Suppressor macrophage treated with lipopolysaccharide for 1 hour (primary cell): ENCODE measurements at places on chromosomes 4 and X.
A peak's percentile ranks its signal among the peaks of the same experiment; 100 is the strongest.

DNA sequence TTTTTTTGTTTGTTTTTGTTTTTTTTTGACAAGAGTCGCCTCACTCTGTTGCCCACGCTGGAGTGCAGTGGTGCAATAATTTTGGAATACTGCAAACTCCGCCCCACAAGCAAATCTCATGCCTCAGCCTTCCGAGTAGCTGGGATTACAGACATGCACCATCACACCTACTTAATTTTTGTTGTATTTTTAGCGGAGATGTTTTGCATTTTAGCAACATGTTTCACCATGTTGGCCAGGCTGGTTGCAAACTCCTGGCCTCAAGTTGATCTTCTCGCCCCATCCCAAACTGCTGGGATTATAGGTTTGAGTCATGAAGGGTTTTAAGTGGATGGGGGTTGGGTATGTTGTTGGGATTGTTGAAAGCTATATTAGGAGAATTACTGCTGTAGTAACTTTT is 270.9 kb upstream of the LCORL start:
- DNase-seq: no peak

DNA sequence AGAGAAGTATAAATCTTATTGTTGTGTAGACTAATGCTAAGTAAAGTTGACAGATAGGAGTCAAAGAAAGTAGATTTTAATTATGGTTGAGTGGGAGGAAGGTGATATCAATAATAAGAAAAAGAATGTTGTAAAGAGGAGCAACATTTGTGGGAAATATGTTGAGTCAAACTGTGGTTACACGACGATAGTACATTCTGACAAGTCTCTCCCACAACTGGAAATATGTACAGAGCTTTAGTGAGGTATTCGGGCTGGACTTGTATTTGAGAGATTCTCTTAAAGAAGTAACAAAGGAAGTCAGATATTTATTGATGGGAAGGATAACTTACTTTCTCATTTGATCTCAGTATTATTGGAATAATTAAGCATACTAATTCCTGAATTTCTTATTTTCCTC is 525.3 kb upstream of the MAGEB2 start:
- DNase-seq: no peak

- DNase-seq: no peak
These were observed 202.1 kb upstream of the IGFBP7 start for GRCh38 chr4:57312296-57312695.

DNA sequence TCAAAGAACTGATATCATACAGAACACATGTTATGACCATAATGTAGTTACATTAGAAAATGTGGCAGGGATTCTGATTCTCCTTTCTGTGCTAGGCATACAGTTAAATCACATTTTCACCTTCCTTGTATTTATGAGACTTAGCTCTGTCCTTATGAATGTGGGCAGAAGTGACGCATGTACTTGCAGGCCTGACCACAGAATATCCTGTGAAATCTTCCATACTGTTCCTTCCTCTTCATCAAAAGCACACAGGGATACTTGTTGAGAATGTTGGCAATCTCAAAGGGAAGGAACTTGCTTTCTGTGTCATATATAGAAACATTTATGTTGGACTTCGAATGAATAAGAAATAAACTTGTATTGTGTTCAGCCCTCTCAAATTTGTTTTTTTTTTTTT is 17.2 kb upstream of the MYOZ2 start:
- DNase-seq: peak; percentile 68

DNA sequence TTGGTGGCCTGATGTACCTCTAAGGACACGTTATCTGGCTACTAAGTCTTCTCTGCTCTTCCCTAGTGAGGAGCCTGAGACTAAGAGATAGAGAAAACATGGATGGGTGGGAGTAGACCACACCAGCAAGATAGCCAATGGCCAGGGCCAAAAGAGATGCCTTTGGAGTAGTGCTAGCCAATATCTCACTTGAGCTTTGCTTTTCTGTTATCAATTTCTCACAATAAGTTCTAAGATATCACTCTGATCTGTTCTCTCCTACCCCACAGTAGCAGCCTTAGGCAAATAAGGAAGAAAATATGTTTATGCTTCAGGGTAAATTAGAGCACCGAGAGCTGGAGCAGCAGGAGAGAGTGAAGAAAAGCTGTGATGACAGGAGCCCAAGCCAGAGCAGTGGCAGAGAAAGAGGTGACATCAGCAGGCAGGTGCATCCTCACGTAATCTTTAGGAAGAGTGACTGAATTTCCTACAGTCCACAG is 343.9 kb upstream of the NOCT start:
- DNase-seq: no peak

DNA sequence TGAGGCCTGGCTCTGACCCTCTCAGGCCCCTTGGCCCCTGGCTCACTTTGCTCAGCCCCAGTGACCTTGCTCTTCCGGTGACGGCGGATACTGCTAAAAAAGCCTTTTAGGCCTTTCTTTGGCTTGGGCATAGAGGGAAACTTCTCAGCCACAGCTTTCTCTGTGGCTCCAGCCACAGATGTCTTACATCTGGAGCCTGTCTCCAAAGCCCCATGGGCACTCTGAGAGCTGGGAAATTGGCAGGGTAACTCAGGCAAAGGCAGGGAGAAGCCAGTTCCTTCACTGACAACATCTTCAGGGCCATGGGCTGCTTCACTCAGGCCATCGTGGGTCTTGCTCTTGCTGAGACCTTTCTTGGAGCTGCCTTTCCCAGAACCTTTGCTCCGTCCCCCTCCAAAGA is 12.8 kb downstream of the AMER1 start:
- DNase-seq: no peak

DNA sequence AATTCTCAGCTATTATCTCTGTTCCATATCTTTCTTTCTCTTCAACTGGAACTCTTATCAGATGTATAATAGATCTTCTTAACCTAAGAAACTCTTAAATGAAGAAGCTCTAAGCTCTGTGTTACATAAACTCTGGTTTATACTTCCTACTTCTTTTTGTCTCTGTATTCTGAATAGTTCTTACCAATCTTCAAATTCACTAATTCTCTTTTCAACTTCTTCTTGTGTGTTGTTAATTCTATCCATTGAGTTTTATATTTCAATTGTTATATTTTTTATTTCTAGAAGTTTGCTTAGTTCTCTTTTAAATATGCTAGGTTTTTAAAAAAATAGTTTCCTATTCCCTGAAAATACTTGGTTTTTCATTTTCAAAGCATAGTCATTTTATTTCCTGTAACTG is 13.2 kb upstream of the MMAA start:
- DNase-seq: no peak

- no peak for DNase-seq
These were observed 45.7 kb downstream of the SSX7 start for GRCh38 chrX:52608961-52609360.

GRCh38 chr4:145820407-145820806 is 118.2 kb downstream of the ZNF827 start:
- DNase-seq: peak; percentile 75

- no peak for DNase-seq
These were observed 277.1 kb upstream of the PRKX start for GRCh38 chrX:3990569-3990968.

- DNase-seq: peak; percentile 15
These were observed 675.4 kb downstream of the RAPGEF2 start for GRCh38 chr4:159778298-159778697.

DNA sequence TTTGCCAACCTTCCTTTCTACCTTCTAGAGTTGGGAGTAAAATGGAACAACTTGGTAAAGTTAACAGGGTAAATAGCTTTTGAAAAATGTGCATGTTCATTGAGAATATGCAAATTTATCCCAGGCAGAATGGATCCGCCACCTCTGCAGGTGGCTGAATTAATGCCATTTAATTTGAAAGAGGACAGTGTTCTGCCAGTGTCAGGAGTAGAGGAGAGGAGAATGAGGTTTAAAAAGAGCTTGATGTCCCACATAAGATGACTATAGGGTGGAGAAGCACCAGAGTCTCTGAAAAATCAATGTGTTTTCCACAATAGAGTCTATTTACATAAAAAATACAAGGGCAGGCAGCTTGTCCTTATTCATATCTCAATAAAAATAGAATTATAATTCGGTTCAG is 1804.3 kb upstream of the PCDH10 start:
- DNase-seq: no peak

DNA sequence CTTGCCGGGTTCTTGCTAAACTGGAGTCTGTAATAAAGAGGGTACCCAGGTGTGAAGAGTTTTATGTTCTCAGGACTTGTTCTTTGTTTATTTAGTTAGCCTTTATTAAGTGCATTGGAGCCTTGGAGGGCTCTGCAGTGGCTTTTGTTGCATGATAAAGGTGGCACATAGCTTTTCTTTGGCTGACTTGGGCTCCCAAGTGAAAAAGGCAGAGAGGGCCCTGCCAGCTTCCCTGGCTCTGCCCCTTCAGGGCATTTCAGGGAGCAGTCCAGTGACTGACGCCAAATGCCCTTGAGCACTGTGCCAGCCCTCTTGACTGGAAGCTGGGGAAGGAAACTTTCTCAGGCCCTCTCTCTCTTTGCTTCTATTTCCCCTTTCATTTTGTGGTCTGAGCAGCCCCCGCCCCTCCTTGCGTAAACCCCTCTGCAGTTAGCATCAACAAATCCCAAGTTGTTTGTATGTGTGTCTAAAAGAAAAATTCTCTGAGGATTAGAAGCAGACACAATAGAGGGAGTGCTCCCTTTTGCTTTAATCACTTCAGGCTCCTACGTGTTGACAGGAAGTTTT is 152.2 kb downstream of the NHS start:
- peak; percentile 33 for DNase-seq

- no peak for DNase-seq
These were observed 116.7 kb downstream of the GPC3 start for GRCh38 chrX:133868682-133869081.

- no peak for DNase-seq
These were observed 299.3 kb upstream of the HS3ST1 start for GRCh38 chr4:11727903-11728564.

DNA sequence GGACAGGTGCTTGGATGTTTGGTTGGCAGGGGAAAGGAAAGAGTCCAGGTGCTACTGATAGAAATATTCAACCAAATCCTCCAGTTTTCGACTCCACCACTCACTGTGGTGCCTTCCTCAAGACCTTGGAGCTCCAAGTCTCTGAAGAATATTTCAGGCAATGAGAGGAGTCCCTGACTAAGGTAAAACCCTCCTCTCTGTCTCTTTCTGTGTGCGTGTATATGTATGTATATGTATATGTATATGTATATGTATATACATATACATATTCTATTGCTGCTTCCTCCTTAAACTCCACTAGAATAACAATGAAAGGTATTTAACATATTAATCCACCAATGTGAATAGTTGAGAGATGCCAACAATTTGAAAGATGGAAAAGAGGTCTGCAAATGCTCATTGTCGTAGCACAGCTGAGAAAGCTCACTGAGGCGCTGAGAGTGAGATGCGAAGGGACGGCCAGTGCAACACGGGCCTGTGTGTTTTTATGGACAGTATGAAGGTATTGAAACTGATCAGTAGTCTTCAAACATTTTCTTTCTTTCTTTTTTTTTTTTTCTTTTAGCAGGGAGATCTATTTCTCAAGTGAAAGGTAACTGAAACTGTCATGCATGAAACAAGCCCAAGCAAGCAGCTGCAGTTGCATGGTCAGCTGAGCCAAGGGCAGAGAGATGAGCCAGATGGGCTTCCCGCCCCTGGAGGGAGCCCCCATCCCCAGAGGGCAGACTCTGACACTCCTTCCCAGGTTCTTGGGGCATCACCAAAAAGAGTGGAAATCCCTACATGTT is 41.1 kb upstream of the HS3ST1 start:
- DNase-seq: no peak

- peak; percentile 5 for DNase-seq
These were observed 654 bp upstream of the DDIT4L start for GRCh38 chr4:100190643-100191600.

GRCh38 chrX:773292-774025 is 142.9 kb downstream of the SHOX start:
- DNase-seq: no peak

DNA sequence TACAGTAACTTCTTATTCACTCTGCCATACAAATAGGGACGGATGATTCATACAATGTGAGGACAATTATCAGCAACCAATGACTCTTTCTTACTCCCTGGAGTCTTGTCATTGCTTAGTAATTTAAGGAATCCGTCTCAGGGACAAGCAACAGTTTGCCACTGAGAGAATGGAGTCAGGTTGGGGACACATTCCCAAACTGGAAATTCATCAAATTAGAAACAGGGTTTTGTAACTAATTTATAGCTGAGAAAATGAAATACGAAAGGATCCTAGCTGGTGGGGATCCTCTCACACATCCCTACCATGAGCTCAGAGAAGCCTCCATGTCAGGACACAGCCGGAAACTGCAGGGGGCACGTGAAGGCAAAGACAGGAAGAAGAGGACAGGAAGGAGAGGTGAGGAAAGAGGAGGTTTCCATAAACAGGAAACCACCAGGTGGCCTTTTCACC is 50.4 kb upstream of the KDR start:
- DNase-seq: no peak

DNA sequence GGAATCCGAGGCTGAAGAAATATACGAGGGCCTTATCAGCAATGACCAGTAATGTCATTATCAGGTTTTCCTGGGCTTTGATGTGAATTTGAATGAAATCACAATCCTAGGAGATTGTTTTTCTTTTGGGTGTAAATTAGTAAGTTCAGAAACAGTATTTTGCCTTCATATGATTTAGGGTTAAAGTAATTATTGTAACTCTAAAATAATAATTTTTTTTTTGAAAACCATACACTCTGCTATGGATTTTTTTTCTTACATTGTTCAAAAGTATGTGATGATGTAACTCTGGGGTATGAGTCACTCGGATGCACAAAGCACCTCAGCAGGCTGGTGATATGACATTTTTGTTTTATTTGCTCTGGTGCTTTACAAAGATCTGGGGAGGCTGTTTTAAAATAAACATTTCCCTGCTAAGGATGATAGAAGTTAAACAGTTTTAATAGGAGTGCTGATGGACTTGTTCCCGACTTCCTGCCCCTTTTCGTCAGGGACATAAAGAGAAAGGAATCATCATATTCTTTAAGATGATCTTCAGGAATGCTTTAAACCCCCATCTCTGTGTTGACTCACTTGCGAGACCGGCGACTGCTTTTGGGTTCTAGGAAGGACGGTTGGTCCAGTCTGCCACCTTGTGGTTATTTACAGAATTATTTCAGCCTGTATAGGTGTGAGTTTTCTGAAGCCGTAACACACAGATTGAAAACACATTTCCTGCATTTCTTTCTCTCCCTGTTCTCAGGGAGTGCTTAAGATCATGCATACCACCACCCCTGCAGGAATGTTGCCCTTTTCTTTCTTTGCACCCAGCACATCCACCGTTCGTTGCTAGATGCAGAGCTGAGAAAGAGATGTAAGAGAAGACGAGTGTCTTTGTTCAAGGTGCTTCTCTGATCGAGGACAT is 72.5 kb downstream of the RAPGEF2 start:
- peak; percentile 87 for DNase-seq
